ENCODE measurements at places on chromosomes 3 and 15. TPM values are rescaled to one million over a fixed set of nuclear protein-coding genes. Genes with fewer than 3 reads are reported as not detected.
A peak's percentile ranks its signal among the peaks of the same experiment; 100 is the strongest.

Gene TMEM266
- 5.4 TPM for total RNA-seq

Gene RPUSD3
- 131 TPM for total RNA-seq

DNA sequence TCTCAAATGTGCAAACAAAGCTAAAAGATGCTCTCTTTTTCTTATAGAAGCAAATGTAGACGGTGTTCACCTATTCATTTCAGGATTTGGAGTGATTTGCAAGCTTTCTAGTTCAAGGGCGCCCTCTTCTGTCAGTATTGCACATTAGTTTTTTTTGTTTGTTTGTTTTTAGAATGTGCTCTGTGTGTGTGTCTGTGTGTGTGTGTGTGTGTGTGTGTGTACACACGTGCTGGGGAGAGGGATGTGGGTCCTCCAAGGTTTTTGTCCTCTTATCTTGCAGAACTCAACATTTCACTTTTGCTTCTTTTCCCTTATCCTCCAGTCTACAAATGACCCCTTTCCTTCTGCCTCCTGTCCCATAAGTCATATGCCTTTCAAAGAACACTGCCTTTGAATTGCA, 23.5 kb downstream of the DNAH1 start:
- peak; percentile 77 for DNase-seq

DNA sequence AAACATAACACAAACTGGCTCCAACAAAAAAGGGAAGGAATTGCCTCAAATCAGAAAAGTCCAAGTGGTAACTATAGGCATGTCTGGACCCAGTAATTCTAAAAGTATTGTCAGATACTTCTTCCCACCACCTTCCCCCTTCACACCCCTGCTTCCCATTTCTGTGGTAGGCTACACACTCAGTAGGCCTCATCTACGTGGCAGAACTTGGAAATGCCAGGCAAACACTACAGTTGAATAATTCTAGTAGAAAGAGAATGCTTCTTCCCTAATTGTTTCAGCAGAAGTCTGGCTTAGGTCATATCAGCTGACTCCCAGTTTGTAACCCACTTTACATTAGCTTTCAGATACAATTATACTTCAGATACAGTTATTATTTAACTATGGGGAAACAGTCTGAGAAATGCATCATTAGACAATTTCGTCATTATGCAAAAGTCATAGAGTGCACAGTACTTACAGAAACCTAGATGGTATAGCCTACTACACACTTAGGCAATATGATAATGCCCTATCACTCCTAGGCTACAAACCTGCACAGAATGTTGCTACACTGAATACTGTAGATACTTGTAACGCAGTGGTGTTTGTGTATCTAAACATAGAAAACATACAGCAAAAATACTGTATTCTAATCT, 6.4 kb downstream of the SETMAR start:
- DNase-seq = no peak

DNA sequence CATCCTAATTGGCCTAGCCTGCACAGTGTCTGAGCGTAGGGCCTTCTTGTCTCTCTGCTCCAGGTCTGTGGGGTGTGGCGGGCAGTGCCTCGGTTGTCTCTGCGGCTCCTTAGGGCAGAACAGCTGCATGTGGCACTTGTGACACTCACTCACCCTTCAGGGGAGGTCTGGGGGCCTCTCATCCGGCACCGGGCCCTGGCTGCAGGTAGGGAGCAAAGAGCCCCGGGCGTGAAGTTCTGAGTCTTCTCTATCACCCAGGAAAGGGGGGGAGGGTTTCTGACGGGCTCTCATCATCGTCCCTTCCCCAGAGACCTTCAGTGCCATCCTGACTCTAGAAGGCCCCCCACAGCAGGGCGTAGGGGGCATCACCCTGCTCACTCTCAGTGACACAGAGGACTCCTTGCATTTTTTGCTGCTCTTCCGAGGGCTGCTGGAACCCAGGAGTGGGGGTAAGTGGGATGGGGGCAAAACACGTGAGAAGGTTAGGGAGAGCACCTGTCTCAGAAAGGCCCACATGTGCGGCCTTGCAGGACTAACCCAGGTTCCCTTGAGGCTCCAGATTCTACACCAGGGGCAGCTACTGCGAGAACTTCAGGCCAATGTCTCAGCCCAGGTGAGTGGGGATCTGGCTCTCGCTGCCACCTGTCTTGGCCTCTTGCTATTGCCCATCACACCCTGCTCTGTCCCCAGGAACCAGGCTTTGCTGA, 2.6 kb downstream of the CHRD start:
- peak; percentile 59 for DNase-seq

DNA sequence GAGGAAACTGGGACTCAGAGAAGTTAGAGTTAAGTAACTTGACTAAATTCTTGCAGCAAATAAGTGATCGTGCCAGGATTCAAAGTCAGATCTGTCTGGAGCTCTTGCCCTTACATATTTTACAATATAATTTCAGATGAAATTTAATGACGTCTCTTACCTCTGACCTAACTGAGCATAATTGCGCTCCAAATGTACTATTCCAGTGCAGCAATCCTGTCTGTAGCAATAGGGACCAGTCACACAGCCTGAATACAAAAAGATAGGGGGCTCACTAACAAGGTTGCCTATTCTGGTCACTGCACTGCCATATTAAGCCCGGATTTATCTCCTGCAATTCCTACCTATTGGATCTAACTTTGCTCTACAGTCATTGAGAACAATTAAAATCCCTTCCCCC, 316.4 kb downstream of the ZBTB20 start:
- DNase-seq = no peak

Gene SAMMSON
- total RNA-seq = 0.04 TPM

Gene STAB1
- 0.52 TPM for total RNA-seq

GRCh38 chr3:128074851-128075521, 22.7 kb downstream of the SEC61A1 start:
- DNase-seq = no peak

Gene NTRK3
- 3.5 TPM for total RNA-seq

DNA sequence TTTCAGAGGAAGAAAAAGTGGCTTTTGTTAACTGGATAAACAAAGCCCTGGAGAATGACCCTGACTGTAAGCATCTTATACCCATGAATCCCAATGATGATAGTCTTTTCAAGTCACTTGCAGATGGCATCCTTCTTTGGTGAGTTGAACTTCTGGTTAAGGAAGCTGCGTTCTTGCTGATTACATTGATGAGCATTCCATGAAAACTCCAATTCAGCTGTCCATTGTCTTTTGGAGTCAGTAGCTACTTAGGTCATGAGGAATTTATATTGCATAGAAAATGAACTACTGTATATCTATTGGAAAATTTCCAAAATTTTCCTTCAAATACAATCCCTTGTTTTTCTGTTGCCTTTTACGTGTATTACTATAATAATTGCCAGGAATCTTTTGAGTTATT, 47.7 kb upstream of the TRPC1 start:
- DNase-seq = no peak

Gene ARPP21
- not detected for total RNA-seq

DNA sequence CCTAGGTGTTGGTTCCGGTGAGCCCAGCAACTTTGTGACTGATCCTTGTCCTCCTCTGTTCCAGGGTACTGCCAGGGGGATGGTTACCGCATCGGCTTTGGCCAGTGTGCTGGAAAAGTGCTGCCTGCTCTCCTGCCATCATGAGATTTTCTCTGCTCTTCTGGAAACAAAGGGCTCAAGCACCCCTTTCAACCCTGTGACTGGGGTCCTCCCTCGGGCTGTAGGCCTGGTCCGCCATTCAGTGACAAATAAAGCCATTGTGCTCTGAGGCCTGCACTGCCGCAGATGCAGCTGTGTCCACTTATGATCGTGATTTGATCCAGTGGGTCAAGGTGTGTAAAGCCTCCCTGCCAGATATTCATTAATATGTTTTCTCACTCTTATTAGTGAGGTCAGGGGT, 33.3 kb downstream of the FAH start:
- no peak for DNase-seq
